ENCODE measurements at places on chromosomes 7 and 10.

- no peak for DNase-seq
Observed at GRCh38 chr10:127928021-127928806, 21.3 kb downstream of the PTPRE start.

- DNase-seq, result no peak
Observed at GRCh38 chr7:557558-557881, 37.9 kb upstream of the PDGFA start.

DNA sequence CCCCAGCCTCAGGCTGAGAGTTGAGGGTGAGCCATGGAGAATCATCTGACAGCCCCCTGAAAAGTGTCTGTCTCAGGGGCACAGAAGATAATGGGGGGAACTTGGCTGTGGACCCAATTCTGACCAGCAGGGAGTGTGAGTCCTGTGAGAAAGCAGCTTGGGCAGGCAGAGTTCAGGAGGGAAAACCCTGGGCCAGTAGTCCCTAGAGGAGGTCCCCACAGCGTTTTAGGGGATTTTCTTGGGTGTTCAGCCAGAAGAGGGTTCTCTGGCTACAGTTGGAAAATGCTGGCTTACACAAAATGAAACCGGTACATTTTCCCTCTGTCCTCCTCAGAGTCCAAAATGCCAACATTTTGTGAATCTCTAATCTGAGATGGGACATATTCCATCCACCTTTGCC lies 35.8 kb upstream of the TRIM8 start:
- no peak for DNase-seq

DNA sequence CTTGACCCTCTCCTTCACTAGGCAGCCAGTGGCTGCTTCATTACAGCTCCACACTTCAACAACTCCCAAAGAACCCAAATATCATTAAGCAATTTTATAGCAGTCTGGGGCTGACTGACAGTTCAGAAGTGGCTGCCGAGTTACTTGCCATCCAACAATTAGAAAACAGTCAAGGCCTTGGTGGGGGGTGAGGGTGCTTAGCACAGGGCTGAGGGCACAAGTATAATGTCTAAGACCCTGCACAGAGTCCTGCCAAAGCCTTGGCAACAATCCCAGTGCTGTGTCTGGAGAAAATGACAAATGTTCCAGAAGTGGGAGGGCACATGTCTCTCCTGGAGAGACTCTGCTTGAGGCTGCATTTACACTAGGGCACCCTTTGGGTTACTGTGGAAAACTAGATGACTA lies 71.1 kb downstream of the CXCL12 start:
- DNase-seq, result no peak

DNA sequence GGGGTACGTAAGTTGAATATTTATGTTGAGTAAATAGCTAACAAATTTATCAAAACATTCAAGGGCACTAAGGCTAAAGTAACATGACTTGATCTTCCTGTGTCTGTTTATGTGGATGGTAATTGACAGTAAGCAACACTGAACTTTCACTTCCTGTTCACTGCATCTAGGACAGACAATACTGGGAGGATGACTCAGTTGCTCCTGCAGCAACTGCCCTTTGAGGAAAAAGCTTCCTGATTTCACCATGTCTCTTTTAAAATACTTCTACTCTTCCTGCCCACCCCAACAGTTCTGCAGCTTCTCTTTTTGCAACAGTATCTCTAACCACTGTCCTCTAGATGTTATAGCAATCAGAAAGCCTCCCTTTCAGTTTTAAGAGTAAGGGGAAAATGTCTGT lies 76.6 kb upstream of the HGF start:
- DNase-seq, result no peak

DNA sequence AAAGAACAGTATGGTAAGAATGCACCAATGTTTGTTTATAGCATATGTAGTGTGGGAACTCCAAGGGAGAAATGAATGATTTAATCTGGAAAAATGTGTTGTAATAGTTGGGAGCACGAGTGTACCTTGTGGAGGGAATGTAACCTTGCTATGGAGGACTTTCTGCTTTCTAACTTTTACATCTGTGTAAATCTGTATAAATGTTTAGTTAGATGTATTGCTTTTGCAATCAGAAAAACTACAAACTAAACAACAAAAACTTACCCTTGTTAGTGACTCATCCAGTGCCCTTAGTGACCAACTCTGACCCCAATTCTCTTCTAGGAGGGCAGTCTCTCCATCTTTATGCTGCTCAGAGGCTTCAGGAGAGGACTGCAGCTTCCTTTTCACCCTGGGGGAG lies 89.3 kb downstream of the CCNY start:
- DNase-seq, result no peak

- no peak for DNase-seq
Observed at GRCh38 chr10:101812606-101813005, 5.6 kb downstream of the OGA start.

DNA sequence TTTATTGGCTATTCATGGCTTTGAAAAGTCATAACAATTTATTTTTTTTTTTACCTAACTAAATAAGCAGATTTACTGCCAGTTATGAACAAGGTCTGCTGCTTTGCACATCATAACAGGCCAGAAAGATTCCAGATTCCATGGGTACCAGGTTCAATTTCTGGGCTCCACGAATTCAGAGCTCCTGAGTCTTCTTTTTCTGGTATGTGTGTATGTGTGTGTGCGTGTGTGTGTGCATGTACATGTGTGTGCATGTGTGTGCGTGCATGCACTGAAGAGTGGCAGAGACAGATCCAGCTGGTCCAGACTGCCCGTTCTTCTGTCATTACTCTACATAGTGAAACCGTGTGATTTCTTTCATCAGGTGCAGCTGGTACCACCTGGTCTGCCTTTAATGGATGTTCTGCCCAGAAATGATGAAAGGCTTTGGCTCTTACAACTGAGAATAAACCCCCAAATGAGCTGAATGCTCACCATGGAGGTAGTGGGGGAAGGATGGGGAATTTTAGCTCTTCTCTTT lies 14.6 kb upstream of the PRTFDC1 start:
- DNase-seq, result no peak

GRCh38 chr7:7136466-7137381 lies 45.6 kb upstream of the C1GALT1 start:
- no peak for DNase-seq

DNA sequence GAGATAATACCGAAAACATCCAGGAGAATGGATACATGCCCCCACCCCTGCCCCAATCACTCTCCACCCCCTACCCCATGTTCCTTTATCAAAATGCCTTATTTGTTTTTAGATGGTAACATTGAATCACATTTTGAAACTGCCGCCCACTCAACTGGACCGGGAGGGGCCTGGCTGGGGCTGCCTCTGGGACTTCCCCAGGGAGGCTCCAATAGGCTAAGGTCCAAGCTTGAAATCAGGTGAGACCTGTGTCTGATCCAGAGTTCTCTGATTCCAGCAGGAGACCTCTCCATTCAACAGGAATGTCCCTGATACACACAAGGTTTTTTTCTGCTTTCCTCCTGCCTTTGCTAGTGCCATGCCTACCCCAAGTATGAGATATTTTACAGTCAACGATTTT lies 43.8 kb upstream of the ACSL5 start:
- no peak for DNase-seq

DNA sequence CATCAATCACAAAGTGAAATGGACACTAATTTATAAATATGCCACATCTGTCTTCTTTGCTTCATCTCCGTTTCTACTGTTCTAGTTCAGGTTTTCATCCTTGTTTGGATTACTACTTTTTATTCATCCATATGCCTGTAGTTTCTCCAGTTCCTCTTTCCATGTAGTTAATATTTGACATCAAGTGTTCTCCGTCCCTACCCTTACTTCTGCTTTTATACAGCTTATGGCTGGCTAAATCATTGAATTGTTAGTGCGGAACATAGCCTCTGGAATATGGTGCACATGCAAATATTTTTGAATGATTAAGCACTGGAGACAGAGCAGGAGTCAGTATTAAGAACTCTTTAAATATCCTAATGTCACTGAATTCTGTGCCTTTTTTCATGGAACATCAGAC lies 230.0 kb upstream of the PPP1R3A start:
- DNase-seq, result no peak

- no peak for DNase-seq
Observed at GRCh38 chr7:143040209-143040715, 11.9 kb upstream of the OR6V1 start.

DNA sequence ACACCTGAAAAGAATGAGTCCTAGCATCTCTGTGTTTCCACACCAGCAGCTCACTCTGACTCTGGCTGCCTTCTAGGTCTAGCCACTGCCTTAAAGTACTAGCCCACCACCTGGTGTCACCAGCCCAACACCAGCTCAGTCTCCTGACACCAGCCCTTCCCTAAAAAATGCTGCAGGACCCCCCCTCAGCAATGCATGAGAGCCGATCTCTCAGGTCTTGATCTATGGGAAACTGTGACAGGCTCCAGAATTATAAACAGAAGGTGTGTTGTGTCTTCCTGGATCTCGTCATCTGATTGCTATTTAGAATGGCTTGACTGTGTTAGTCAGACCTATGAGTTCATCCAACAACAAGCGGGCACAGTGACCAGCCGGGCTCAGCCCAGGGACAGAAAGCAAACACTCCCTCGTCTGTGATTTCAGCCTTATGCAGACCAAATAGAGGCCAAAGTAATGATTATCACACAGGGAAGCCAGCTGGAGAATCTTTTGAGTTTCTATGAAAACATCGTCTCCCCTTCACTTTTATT lies 66.6 kb downstream of the CUBN start:
- no peak for DNase-seq

GRCh38 chr10:108574233-108574632 lies 1349.1 kb downstream of the XPNPEP1 start:
- DNase-seq, result no peak

- DNase-seq, result no peak
Observed at GRCh38 chr7:124489082-124489819, 276.3 kb downstream of the GPR37 start.

DNA sequence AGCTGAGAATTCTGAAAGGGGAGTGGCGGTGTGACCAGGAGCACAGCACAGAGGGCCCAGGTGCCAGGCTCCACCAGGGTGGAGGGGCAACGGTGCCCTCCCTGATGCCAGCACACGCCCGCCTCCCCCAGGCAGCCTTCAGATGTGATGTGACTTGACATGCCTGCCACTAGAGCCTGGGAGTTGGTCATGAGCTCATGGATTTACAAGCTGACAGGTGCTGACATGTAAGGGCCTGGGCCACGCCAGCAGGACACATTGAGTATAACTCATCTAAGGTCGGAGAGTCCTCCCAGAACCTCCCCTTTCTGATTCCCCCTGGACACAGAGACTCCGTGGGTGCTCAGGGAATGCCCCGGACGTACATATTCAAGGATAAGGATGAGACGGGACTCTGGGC lies 74.2 kb downstream of the LSM5 start:
- DNase-seq, result no peak
